Activated CD8-positive, alpha-beta memory T cell treated with anti-CD3 and anti-CD28 coated beads for 1 hour (primary cell): ENCODE measurements at places on chromosomes 5 and 9.

DNA sequence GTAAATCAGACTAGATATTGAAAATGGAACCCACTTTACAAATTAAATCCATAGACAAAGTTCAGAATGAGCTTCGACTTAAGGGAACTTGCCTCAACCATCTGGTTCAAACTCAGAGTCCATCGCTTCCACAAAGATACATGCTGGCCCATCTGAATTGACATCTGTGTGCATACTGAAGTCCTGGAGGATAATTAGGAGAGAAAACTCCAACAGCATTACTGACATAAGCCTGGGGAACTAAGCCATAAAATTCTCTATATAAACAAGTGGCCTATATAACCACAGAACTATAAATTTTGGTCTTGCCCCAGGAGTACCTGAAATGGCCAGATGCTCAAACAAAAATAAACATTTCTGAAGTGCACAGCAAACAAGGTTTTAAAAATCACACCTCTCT lies 94.4 kb downstream of the IZUMO3 start:
- DNase-seq = no peak

DNA sequence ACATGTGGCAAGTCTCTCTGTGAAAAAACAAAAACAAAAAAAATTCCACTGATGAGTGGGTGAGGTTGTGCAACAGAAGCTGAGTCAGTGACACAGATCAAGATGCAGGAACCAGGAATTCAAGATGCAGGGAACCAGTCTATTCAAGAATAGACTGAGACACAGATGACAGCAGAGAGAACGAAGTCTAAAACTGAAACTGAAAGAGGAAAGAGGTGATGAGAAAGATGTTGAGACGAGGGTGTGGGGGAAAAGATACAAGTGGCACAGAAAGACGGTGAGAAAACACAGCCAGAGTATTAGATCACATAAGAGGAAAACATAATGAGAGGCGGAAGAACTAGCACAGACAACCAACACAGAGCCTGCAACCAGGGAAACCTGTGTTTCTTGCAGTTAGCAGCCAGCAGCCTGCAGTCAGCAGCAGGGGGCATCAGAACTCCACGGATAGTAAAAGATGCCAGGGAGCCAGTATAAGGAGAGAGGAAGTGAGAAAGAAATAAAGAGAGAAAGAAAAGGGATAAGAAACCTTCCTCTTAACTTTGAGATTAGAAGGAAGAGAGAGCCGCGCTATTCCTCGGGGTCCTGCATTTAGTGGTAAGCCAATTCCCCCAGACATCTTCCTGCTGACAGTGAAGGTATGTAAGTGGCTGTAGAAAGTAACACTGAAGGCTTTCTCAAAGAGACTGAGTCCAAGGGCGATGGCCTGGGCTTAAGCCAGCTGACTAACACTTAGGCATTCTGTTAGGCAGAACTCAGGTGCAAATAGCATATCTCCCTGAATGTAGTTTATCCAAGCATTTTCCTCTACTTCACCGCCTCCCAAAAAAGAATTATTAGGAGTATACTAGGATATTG lies 79.0 kb downstream of the TLR4 start:
- peak; percentile 17 for DNase-seq

GRCh38 chr9:133704711-133705181 lies 33.4 kb downstream of the SARDH start:
- DNase-seq = no peak

- no peak for DNase-seq
Measured at GRCh38 chr9:30065888-30066287, 2318.6 kb upstream of the ACO1 start.

GRCh38 chr5:150441813-150442698 lies 7.5 kb downstream of the RPS14 start:
- no peak for DNase-seq

- DNase-seq = no peak
Measured at GRCh38 chr5:87210076-87210475, 57.6 kb upstream of the RASA1 start.

DNA sequence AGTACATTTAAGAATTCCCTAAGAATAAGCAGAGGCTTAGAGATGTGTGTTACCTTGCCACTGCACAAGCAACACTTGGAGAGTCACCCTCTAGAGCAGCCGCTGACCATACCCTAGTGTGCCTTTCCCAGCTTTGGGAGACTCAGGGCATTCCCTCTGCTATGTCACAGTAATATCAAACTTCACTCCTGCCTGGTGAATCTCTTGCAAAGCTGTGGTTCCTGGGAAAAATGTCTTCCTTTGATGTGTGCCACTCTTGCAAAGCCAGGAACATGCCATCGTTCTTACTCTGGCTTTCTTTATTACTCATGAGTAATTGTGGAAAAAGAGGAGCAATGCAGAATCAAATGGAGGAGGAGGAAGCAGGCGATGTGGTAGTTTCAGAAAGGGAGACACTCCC lies 173.2 kb downstream of the CCDC192 start:
- no peak for DNase-seq

DNA sequence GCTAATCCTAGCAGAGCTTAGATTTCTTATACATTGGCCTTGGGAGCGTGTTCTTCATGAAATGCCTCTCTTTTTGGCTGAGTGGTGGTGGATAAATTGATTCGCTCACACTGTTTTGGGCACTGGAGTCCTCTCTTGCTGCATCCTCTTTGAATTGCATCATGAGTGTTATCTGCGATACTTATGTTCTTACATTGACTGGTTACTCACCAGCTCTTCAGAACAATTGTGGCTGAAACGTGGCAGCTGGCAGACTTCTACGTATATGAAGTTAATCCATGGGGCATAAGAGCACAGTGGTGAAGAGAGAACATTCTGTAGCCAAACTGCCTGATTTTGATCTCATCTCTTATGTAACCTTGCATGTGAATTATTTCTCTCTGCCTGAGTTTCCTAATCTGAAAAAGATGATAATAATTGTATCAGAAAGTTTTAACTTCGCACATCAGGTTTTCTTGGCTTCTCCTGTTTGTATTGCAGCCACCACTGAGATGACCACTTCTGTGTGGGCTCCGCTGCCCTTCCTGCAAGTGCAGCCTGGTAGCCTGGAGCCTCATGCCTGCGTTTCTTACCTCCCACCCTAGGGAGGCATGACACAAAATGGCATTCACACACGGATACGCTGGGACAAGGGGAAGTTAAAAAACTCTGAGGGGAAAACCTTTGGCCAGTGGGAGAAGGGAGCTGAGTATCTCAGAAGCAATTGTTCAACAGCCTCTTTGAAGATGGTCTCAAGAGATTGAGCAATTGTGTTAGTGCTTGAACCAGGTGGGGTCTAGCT lies 295.2 kb downstream of the ARHGAP26 start:
- DNase-seq = no peak

DNA sequence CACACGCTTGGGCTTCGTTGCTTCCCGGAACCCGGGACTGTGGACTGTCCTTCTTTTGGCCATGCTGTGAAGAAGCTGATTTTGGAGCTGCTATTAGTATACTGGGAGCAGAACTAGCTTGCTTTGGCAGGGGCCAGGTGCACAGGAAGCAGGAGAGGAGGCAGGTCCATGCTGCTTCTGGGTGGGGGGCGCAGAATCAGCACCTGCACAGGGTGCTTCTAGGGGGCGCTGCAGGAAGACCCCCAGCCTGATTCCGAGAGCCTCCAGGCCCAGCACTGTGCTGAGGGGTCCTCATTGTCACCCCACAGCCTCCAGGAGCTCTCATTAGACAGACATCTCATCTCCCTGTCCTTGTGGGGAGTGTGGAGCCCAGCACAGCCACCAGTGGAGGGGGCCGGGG lies 252.6 kb upstream of the IRX4 start:
- no peak for DNase-seq

DNA sequence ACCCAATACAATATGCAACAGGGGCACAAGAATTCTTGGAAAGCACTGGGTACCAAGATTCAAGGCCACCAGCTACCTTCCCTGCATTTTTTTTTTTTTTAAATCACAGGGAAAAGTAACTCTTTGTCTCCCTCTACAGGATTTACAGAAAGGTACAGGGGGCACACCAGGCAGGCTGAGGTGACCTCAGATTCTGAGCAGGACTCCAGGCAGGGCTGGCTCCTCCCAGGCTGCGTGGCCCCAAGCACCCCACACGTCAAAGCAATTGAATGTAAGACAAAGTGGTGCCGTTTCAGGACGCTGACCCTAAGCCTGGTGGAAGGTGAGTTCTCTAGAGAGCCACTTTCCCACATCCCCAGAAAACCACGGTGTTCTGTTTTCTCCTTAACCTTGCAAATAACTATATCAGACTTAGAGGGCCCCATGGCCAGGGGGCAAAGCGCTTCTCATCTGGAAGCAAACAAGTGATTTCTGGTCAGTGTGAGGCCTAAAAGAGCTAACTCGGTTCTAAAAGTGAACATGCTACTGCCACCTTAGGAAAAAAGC lies 222.6 kb downstream of the ROR2 start:
- no peak for DNase-seq

DNA sequence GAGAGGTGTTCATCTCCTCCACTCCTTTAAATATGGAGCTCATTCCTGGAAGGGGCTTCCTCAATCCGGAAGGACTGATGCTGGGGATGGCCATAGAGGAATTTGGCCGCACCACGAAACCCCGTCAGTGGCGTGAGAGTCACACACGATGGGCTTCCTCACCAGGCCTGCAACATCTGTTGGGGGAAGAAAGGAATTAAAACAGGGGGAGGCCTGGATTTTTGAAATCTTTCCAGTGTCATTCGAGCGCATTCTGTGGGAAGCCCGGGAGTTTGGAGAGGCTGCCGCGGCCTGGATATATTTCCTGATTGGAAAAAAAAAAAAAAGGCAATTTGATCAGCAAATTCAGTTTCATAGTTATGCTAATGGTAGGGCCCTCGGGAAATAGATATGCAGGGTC lies 76.3 kb upstream of the ORM1 start:
- no peak for DNase-seq

DNA sequence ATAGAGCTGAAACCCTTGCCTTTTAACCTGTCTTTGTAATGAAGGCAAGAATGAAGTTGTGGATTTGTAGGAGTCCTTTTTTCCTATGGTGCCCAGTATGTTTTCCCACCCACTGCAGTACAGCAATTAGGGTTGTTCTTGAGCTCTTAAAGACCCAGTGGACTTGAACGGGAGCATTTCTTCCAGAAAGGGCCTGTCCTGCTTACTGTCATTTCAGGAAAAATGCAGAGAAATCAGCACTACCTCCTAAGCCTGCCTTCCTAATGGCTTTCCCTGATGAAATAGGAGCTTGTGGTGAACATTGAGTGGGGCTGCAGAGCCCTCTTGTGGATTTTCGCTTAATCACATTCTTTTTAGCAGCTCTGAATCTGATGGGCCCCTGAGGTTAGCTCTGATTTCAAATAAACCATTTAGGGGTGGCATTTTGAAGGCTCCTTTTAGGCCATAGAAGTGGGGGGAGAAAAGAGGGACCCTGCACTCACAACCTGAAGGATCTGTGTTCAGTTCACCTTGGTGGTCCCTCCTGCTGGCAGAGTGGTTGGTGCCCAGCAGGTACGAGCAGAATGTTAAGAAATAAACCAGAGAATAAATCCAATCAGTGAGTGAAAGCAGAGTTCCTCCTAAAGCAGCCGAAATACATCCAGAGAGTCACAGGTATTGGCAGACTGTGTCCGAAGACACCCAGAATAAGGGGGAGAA lies 188.0 kb upstream of the KLF9 start:
- peak; percentile 17 for DNase-seq

DNA sequence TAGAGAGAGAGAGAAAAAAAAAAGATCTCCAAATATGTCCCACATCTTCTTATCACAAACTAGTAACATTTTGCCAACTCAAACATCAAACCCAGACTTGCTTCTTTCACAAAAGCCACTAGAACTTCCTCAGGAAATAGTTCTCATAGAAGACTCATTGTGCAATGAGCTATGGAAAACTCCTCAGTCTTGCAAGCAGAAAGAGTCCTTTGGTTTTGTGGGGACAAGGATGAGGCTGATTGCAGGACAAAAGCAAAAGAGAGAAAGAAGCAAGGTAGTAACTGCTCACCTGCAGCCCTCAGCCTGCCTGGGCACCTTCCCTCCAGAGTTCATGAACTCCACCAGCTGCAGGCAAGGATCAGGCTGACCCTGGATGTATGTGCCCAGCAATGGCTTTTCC lies 399.0 kb downstream of the IRX1 start:
- no peak for DNase-seq

- DNase-seq = no peak
Measured at GRCh38 chr5:55865831-55866230, 14.7 kb downstream of the IL31RA start.

GRCh38 chr9:80644044-80644443 lies 1045.3 kb downstream of the TLE1 start:
- no peak for DNase-seq

GRCh38 chr5:113167985-113168384 lies 191.4 kb downstream of the DCP2 start:
- no peak for DNase-seq

GRCh38 chr9:32264170-32264864 lies 120.1 kb upstream of the ACO1 start:
- no peak for DNase-seq

- no peak for DNase-seq
Measured at GRCh38 chr9:224582-225520, 10.2 kb downstream of the DOCK8 start.

DNA sequence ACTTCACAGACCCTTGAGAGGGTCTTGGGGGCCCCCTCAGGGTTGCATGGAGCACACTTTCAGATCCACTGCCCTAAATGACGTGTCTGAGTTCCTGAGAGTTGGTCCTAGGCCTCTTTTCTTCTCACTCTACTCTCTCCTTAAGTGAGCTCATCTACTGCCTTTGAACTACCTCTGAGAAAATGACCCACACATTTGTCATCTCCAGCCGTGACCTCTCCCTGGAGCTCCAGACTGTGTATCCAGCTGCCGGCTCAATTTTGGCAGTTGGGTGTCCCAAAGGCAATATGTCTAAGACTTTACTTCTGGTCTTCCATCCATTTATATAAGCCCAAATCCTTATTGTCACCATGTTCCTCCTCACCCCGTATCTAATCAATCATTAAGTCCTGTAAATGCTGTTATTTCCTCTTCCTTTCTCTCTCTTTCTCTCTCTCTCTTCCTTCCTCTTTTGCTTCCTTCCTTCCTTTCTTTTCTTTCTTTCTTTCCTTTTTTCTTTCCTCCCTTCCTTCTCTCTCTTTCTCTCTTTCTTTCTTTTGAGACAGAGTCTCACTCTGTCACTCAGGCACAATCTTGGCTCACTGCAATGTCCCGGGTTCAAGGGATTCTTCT lies 51.2 kb upstream of the HSPA9 start:
- DNase-seq = no peak

GRCh38 chr9:133403766-133404453 lies 13.9 kb downstream of the REXO4 start:
- peak; percentile 20 for DNase-seq

GRCh38 chr5:50921366-50922133 lies 255.1 kb downstream of the PARP8 start:
- no peak for DNase-seq

DNA sequence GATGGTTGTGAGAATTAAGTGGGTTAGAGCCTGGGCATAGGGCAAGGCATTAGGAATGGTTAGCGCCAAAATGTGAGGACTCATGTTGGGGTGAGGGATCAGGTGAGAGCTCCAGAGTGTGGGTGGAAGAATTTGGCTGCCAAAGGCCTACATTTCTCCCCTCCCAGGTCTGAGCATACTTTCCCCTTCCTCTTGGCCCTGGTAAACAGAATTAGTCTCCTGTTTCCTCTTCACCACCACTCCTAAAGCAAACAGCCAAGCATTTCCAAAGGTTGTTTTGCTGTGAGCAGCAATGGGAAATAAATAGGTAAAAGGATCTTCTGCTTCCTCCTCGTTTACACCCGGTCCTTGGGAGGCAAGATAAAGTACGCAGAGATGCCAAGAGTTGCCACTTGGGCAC lies 132.5 kb downstream of the ZSWIM6 start:
- no peak for DNase-seq
